ENCODE measurements at places on chromosomes 12 and 14.

GRCh38 chr12:56631790-56632700, 1.9 kb upstream of the BAZ2A start:
- no peak for DNase-seq

- DNase-seq: no peak
Measured at GRCh38 chr12:120830966-120831365, 73.2 kb downstream of the SPPL3 start.

- no peak for DNase-seq
Measured at GRCh38 chr12:69097619-69098368, 141.6 kb upstream of the CPSF6 start.

GRCh38 chr12:121538699-121539061, 42.1 kb downstream of the KDM2B start:
- no peak for DNase-seq

GRCh38 chr12:114673901-114674250, 10.1 kb downstream of the TBX3 start:
- DNase-seq: no peak

DNA sequence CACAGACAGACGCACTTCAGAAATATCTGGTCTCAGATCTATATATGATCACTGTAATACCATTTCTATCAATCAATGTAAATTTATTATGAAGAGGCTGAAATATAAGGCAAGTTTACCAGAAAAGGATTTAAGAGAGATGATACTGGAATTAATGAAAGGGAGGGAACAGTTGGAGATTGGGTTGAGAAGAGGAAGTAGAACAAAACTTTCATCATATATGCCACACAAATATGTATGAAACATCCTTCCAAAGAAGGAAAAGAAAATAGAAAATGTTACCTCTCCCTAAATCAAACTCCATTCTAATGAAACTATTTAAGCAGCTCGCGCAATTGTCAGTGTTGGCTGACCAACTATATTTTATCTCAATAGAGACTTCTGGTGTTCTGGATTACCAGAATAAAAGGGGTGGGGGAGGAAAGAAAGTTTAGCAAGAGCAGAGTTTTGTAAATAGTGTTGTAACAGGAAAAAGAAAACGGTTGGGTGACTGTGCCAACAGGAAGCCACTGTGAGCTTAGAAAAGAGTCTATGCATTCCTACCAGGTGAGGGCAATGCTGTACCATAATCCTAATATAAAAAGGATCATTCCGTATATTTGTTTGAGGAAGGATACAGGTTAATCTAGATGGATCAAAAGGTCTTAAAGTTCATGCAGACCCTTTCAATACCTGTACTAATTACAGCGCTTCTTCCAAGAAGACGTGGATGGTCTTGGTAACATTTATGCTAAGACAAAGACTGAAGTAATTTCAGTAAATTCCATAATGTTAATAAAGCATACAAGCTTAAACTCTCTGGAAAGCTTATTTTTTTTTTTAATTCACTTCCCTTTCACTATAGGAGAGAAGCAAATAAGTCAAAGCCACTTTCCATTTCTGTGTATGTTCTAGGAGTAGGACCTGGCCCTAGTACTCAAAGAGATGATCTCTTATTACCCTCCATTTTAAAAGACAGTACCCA, 14.5 kb upstream of the LLPH start:
- DNase-seq: no peak

DNA sequence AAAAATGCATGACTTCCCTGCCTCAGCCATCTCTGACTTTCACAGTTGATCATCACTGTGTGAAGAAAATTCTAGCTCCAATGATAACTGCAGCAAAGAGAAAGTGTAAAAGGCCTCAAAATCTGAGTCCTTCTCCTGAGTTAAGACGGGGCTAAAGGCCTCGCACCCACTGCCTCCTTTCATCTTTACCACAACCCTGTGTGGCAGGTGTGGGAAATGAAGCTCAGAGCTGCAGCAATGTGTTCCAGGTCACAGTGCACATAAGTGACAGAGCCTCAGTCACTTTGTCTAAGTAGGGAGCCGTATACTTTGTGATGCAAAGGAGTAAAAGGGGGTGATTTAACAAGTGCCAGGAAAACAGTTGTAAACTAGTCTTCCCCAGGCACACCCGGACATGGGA, 144.7 kb upstream of the TMCC3 start:
- no peak for DNase-seq

Measured in activated naive CD4-positive, alpha-beta T cell (primary cell).